ENCODE measurements at places on chromosomes 11 and 22. TPM values are rescaled to one million over a fixed set of nuclear protein-coding genes. Genes with fewer than 3 reads are reported as not detected.

GRCh38 chr11:90795746-90796145, 572.9 kb upstream of the CHORDC1 start:
- no peak for DNase-seq

DNA sequence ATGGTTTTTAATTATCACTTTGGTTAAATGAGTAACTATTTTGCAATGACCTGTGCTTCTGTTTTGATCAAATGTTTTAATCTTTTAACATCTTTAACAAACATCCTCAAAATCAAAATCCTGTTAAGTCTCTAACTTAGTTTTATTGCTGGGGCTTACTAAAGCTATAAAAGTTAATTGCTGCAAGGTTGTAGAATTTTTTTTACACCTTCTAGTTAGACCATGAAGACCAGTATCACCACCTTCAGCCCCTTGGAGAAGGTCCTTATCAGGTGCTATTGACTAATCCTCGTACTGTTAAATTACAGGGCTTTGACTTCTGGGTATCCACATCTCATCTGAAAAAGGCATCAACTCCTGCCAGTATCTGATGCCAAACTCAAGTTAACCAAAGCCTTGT, 12.3 kb upstream of the CABP2 start:
- no peak for DNase-seq

DNA sequence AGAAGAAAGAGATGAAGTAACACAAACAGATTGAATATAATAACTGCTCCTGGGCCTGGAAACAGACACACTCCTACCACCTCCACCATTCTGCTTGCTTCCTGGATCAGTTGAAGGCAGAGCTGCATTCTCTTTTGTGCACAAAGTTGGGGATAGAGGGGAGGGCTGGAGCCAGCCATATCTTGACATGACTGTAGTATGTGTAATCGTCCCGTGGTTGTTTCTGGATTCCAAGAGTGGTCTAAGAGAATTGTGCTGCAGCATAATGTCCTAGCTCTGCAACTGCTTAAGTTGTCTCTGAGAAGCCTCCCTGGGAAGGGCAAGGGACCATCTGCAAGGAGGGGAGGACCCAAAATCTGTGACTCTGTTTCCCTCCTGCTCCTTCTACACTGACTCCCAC, 3.2 kb downstream of the CRY2 start:
- no peak for DNase-seq

The ACAD8 gene
- total RNA-seq: 28.6 TPM
